ENCODE measurements at places on chromosomes 4 and X.

- no peak for DNase-seq
These were observed 10.7 kb upstream of the FNIP2 start for GRCh38 chr4:158758142-158758541.

GRCh38 chr4:71549516-71550160 lies 210.8 kb downstream of the SLC4A4 start:
- DNase-seq, result no peak

DNA sequence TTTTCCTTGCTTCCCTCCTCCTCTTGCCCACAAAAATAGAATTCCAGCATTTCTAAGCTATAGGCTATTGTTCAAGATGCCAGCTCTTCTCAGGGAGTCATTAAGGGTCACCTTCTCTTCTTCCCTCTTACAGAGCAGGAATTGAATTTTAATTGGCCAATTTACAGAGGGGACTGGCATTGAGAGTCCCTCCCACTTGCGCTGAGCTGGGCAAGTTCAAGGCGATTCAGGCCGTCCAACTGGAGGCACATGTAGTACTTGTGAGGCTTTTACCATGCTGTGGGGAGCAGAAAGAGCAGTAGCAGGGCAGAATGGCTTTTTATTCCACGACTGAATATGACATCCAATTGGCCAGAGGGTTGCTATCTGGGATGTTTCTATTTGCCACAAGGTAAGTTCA lies 181.9 kb downstream of the SOWAHB start:
- no peak for DNase-seq

DNA sequence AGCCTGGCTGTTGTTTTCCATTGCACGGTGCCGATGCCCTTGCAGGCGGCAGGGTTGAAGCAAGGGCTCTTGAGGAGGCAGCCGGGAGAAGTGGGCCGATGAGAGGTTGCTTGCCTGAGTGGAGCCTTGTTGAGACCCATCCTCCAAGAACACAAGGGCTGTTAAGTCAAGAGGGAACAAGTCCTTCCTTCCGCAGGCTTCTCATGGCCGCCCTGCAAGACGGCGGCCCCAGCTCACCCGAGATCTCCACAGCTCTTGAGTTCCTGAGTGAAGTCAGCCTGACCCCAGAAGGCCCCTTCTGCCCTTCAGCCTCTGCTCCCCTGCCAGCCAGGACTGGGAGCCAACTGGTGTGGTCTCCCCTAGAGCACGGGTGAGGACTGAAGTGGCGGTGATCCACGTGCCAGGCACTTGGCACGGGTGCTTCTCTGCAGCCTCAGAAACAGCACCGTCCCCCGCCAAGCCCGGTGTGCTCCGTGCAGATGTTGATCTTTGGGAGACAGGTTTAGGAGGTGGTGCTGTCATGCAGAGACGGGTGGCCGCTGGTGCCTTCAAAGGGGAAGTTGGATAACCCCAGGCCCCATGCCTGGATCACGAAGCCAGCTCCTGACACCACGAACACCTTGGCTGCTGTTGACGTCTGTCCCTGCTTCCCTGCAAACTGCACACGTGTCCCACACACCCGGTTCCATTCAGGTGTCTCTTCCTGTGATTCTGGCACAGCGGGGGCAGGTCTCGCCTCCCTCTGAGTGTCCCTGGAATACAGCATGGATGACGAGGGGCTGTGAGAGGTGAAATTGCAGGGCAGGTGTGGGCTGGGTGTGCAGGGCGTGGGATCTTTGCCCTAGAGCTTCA lies 164.4 kb upstream of the PSAPL1 start:
- DNase-seq, result no peak

GRCh38 chrX:136525738-136526606 lies 6.0 kb upstream of the VGLL1 start:
- DNase-seq, result no peak

DNA sequence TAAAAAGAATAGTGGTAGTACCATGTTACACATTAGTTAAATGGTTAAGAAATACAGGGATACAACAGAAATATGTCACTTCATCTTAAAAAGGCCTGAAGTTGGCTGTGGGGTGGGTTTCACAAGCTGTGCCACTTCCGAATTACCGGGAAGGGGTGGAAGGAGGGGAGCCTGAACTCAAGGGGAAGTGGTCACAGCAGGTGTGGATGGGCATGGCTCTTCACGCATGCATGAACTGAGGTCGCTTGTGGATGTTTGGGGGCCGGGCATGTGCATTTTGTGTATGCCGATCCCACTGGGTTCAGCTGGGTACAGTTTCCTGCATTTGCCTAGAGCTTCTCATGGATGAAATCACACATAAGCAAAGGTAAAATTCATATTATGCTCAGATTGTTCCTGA lies 64.9 kb downstream of the CLCN4 start:
- no peak for DNase-seq

- no peak for DNase-seq
These were observed 95.7 kb downstream of the RTL9 start for GRCh38 chrX:110454336-110454735.

DNA sequence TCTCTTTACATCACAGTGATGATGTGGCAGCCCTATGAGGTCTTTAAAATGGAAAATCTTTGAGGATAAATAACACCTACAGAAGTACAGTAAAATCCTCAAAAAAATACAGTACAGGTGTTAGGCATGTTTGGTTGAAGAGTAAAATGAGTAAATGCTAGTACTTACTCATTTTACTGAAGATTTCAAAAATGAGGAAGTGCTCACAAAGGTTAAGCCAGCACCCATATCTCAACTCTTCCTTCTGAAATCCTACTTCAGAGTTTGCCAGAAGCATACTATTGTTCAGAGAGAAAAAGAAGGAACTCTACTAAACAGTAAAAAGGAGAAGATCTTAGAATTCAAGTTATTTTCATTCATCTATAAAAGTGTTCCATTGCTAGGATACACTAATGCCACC lies 130.9 kb downstream of the CBR4 start:
- no peak for DNase-seq

GRCh38 chrX:129043138-129043537 lies 480.2 kb downstream of the SMARCA1 start:
- DNase-seq, result no peak

DNA sequence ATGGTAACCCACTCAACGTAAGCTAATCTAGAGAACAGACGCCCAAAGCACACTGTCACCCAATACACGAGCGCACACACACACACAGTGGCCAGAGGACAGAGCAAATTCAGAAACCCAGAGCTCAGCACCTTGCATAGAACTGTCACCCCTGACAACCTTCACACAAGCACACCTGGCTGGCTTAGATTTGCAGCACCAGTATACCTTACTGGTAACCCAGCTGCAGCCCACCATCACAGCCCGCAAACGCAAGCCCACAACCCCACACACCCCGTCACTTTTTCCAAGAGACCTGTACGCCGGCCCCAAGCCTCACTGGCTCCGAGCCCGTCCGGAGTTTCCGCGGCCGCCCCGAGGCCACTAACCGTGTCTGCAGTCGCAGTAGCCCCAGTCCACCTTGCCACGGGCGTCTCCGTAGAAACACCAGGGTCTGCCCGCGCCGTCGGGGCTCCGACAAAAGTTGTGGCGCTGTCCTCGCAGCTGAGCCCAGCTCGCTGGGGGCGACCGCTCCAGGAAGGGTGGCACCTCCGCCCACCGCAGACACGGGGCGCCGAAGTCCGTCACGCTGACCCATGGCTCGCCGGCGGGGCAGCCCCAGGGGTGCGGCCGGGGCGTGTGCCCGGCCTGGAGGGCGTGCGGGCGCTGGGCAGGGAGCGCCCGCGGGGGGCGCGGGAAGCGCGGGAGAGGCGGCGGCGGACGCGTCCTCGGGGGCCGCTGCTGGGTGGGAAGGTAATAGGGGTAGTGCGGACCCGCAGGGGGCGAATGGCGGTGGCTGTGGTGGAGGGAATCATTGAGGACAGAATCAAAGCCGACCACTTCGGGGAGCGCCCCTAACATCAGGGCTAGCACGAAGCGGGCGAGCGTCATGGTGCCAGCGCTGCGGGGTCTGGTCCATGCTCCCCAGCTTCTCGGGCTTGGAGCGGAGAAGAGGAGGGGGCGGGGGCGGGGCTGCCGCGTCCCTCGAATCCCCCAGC lies 664 bp downstream of the PRSS12 start:
- DNase-seq, result no peak

DNA sequence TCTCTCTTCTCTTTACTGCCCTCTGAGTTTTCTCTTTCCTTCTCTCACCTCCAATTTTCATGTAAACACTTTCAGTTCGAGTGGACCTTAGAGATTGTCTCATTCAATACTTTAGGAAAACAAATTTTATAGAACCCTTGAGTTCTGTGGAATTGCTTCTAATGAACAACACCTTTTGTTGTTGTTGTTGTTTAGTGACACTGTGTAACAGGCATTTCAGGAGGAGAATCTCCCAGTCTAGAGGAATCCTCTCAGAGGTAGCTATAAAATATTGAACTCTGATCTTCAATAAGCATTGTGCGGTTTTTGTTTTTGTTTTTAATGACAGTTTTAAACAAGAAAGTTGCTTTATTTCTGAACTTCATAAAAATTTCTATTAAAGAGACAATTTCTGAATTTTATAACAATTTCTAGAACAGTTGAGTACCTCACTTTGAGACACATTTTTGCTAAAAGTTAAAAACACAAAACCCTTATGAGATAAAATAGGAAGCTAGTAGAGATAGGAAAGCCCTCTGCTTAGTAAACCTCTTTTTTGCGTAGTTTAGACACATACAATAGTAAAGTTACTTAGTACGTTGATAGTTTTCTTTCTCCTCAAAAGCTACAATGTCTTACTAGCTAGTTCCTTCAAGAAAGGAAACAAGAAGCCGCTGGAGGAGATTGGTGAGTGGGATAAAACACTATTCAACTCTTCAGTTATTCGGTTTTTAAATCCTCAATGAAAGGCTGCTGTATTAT lies 38.8 kb downstream of the CLCN3 start:
- no peak for DNase-seq

DNA sequence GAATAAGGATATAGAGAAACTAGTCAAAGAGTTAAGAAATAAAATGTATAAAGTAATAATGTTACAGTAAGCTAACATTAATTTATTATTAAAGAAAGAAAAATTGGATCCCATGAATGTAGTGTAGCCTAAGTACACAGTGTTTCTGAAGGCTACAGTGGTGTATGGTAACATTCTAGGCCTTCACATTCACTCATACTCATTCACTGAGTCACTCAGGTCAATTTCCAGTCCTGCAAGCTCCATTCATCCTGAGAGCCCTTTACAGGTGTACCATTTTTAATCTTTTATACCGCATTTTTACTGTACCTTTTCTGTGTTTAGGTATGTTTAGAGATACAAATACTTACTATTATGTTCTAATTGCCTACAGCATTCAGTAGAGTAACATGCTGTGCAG lies 120.6 kb upstream of the AGA start:
- no peak for DNase-seq

DNA sequence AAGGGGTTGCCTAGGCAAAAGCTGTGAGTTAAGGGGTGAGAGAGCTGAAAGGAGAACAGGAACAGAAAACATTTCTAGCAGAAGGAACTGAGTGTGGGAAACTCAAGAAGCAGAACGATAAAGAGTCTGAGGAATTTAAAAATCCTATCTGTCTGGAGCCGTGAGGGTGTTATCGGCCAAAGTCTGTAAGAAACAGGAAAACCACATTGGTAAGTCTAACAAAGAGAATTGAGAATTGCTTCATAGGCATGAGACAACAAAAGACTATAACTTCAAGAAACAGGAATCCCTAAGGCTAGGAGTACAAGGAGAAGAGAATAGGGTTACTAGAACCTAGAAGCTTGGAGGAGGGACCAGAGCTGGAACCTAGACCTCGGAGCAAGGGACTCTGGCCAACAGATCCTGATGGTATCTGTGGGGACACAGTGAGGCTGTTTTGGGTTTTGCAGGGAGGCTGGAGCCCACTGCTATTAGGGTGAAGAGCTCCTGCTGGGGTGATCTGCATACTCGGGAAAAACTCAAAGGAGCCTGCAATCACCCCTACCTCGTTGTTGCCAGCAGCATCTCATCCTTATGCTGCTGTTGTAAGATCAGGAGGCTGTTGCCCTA lies 175.6 kb downstream of the FBXO8 start:
- no peak for DNase-seq
